ENCODE measurements at places on chromosomes 3 and 15.

DNA sequence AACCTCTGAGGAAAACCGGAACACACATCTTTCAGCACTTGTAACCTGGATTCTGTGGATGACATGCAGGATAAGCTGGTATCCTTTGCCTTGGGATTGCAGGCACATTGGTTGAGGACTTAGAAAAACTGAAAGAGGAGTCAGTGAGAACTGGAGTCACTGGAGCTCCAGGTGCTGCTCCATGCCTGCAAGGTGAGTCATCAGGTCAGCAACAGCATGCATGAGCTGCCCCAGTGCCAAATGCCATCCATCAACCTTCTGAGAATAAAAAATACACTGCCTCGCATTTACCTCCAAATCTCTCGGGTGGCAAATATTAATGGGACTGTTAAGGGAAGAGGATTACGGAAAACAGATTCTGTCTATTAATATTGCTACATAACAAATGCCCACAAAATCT lies 729.1 kb downstream of the NTRK3 start:
- peak; percentile 9 for DNase-seq

- DNase-seq: no peak
Measured at GRCh38 chr15:38819387-38819950, 254.9 kb upstream of the RASGRP1 start.

- no peak for DNase-seq
Measured at GRCh38 chr3:114933407-114933806, 213.7 kb downstream of the ZBTB20 start.

GRCh38 chr15:78006567-78007205 lies 70.8 kb downstream of the TBC1D2B start:
- no peak for DNase-seq

DNA sequence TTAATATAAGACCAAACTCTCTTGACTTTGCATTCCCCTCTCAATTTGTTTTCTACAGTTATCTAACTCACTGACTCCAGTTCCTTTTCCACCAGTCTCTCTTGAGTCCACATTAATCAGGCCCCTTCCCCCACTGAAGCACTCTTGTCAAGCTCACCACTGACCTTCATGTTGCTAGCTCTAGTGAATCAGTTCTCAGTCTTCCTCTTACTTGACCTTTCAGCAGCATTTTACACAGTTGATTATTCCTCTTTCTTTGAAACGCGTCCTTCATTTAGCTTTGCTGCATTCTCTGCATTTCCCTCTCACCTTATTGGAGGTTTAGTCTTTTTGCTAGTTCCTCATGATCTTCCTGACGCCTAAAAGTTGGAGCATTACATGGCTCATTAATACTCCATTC lies 8.3 kb downstream of the PPP2R3A start:
- no peak for DNase-seq

DNA sequence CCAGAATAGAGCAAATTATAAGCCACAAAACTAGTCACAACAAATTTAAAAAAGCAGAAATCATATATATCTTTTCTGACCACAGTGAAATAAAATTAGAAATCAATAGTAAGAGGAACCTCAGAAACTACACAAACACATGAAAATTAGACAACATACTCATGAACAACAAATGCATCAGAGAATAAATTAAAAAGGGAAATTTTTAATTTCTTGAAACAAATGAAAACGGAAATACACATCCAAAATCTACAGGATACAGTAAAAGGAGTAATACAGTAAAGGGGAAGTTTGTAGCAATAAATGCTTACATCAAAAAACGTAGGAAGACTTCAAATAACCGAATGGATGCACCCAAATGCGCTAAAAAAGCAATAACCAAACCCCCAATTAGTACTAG lies 19.2 kb downstream of the NME9 start:
- DNase-seq: no peak

GRCh38 chr3:122200661-122201060 lies 17.2 kb downstream of the CASR start:
- DNase-seq: no peak

- DNase-seq: peak; percentile 75
Measured at GRCh38 chr3:108420926-108421325, 89.5 kb downstream of the MYH15 start.

DNA sequence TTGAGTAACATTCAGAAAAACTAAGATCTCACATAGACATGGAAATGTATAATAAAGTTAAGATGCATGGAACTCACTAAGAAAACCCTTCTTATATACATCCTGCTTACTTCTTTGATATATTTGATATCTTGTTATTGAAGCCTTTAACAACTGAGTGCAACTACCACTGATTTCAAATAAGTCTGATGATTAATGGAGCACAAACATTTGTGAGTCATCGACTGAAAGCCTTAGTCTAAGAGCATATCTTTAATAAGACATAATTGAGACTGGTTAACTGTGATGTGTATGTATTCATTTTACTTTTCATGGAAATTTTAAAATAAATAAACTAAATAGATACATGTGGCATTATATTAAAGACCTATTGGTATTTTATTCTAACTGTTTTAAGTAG lies 740.5 kb downstream of the EPHA3 start:
- DNase-seq: peak; percentile 47

- no peak for DNase-seq
Measured at GRCh38 chr3:171615686-171616085, 155.5 kb upstream of the TNIK start.

- DNase-seq: no peak
Measured at GRCh38 chr3:29410220-29410619, 129.3 kb downstream of the RBMS3 start.

DNA sequence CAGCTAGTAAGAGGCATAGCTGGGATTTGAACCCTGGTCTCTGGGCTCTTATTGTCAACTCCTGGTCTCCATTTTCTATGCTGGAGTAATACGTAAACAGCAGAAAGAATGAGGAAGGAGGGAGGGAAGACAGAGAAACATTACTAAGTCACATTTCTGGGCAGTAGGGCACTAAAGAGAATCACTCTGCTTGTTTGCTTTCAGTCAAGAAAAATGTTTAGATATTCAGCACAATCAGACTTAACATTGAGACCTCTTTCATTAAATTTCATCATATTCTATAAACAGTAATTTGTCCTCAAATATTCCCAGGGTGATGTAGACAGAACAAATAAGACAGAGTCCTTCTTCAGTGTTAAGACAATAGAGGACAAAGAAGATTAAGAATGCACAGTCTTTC lies 67.7 kb upstream of the BNC1 start:
- DNase-seq: no peak

DNA sequence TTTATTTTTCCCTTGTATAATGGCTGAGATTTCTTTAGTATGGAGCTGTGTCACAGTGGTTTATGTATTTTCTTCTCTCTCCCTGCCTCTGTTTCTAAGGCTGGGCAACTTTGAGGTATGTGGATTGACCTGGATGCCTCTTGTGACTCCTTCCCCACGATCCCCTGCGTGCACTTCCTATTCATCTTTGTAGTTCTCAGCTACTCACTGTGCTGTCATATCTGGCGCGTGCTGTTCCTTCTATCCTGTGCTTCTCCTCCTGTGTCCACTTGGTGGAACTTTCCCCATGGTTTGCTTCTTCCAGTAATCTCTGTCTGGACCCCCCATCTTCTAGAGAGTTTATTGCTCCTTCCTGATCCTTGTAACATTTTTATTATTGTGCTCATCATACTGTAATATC lies 97.3 kb downstream of the AKAP13 start:
- DNase-seq: peak; percentile 85

- no peak for DNase-seq
Measured at GRCh38 chr15:25812073-25812472, 51.1 kb downstream of the ATP10A start.

DNA sequence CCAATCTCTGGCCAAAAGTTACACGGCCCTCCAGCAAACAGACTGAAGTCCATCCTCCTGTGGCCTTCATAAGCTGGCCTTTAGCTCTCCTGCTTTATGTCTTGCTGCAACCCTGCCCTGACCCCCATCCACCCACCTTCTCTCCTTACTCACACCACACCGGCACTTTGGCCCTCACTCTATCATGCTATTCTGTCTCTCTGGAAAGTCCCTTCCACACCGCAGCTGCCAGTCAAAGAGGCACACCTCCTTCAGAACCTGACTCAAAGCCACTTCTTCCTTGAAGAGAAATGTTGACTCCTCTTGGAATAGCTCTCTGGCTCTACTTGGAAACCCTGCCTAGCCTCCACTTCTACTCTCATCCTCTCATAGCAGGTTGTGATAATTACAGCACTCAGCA lies 4.5 kb downstream of the GPR156 start:
- DNase-seq: no peak

DNA sequence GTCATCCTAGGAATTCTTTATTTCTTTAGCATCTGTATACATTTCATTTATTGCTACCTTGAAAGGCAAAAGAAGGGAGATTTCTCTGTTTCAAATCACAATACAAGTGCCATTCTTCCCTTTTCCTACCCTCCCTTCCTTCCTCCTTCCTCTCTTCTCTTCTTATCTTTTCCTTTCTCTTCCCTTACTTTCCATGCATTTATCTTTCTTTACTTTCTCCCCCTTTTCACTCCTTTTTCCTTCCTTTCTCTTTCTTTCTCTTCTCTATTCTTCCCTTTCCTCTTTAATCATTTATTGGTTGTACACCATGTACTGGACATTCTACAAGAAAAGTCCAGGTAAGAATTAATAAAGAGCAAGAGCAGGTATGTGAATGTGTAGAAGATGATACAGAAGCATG lies 251.0 kb upstream of the PEX5L start:
- DNase-seq: no peak

GRCh38 chr3:73164622-73165021 lies 103.2 kb downstream of the EBLN2 start:
- no peak for DNase-seq

DNA sequence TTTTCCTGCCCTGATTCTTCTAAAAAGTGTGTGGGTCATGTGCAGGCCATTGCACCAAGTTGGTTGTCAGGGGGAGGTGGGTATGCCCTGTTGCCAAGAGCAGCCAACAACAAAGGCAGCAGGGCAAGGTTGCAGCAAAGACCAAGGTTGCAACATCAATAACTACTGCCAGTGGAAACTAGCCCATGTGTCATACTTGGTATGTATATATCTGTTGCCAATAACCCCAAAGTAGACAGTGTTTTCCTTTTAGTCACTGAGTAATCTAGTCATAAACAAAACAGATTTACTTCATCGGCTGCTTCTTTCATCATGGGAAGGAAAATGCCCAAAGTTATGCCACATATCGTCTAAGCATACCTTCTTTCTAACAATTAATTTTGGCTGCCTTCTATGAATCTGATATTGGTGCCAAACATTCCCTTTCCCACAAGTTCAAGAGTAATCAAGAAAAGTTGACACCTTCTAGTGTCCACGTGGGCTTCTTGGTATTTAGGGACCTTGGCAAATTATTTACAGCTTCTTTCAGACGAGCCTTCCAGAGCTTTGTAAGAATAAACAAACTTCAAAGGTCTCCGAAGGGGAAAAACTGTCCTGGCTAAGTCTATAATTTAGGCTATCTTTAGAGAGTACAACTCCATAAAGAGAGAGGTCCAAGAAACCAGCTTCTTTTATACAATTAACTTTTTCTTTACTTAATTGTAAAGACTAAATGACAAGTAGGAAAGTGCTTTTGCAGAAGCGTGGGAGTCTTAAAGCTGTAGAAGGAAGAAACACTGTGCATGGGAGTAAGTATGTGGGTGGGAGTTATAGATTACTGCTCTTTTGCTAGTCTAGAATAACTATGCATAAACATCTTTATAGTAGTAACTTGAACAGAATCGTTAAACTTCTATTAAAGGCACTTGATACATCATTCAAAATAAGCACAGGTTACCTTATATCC lies 10.0 kb upstream of the MBNL1 start:
- peak; percentile 95 for DNase-seq

- DNase-seq: no peak
Measured at GRCh38 chr3:191268737-191269136, 60.5 kb upstream of the CCDC50 start.

- peak; percentile 69 for DNase-seq
Measured at GRCh38 chr15:74620636-74621545, 5.3 kb downstream of the CLK3 start.

DNA sequence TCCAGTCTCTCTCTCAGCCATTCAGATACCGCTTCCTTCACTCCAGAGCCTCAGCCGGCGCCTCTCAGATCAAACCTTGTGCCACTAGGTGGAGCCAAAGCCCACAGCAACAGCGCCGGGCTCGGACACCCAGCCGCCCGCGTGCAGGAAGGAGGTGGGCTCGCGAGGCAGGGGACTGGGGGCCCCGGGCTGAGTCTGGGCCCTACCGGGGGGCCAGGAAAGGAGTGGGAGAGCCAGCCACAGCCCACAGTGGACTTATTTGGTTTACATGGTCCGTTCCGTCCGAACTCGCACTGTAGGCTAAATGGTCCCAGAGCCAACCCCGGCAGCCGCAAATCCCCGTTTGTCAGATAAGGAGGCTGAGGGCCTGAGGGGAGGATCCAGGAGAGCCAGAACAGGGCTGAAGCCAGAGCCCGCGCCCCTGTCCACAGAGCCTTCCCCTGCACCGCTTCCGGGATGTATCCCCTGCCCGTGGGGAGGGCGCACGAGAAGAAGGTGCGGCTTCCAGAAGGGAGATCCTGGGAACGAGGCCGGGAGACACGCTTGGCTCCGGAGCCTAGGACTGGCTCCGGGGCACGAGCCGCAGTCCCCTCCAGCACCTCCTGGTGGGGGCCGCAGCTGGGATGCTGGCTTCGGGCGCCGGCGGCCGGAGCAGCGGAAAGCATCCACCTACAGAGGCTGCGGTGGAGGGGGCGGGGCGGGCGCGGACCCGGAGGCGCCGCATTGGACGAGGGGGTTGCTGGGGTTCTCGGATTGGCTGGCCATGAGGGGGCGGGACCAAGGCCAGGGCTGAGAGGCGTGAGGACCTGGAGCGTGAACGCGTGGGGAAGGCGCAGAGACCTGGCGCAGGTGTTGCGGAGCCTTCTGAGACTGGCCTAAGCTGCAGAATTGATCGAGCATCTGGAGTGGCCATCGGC lies 6.5 kb upstream of the CYP11A1 start:
- peak; percentile 74 for DNase-seq

- peak; percentile 96 for DNase-seq
Measured at GRCh38 chr15:54150255-54150654, 172.0 kb downstream of the UNC13C start.

GRCh38 chr15:39078026-39078425 lies 502.9 kb upstream of the THBS1 start:
- no peak for DNase-seq

DNA sequence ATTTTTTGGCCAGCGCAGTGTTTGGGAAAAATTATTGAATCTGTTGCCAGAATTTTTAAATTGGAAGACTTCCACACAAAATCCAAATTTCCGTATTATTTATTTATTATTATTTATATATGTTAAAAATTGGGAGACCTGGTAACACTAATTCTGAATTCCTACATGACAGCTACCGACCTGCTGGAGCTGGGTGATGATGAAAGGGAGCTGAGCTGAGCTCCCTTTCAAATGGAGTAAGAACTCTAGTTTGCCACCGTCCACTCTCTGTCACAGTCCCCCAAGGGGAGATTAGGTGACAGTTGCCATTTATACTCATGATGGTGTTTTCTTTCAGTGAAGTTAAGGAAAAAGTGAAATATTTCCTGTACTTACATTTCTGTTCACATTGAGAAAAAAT lies 1.4 kb downstream of the CRTC3 start:
- no peak for DNase-seq

- DNase-seq: no peak
Measured at GRCh38 chr15:68621535-68621934, 42.7 kb downstream of the CORO2B start.

GRCh38 chr15:101397521-101398003 lies 91.9 kb downstream of the PCSK6 start:
- no peak for DNase-seq

- no peak for DNase-seq
Measured at GRCh38 chr15:59237119-59237855, 30.6 kb downstream of the LDHAL6B start.
